Activated CD4-positive, CD25-positive, alpha-beta regulatory T cell (primary cell): ENCODE measurements at places on chromosomes 1 and 21.

- DNase-seq = no peak
Measured at GRCh38 chr1:24641646-24642151, 1.4 kb upstream of the SRRM1 start.

DNA sequence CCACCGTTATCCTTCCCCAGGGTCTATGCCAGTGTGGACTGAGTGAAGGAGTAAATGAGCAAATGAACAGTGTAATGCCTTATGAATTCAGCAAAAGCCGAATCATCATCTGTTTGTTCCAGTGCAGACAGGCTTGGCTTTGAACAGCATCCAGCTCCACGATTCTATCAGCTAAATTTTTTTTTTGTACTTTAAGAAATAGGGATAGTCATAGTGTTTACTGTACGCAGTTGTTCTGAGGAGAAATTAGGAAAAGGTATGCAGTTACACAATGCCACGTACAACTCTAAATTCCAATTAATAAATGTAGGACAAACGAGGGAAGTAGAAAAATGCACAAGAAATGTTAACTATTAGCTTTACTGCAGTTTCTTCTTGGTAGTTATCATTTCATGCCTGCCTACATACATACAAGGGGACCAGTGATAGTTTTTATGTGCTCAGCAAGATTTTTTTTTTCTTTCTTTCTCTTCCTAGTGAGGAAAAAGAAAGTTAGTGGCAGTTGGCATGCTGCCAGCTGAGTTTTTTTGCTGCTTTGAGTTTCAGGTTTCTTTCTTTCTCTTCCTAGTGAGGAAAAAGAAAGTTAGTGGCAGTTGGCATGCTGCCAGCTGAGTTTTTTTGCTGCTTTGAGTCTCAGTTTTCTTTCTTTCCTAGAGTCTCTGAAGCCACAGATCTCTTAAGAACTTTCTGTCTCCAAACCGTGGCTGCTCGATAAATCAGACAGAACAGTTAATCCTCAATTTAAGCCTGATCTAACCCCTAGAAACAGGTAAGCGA lies at the start of gene IFI44L:
IFI44L (plus strand) TSS at position 646 of the 777 bp plus-strand sequence. CDS start 7,468 bp downstream, outside the sequence.
- peak; percentile 47 for DNase-seq

DNA sequence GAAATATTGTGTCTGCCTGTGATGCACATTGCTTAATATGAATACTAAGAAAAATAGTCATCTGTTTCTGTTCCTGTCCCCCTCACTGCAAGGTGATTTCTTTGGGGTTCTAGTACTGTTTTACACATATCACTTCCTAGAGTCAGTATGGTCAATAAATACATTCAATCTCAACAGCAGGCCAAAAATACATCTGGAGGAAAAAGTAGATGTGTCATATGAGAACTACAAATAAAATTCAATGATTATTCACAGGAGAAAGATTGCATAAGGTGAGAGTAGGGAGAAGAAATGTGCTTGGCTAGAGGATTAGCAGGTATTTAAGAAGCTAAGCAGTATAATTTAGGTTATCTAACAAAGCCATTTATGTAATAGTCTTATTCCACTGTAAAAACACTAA lies 45.3 kb upstream of the SAMSN1 start:
- DNase-seq = no peak

DNA sequence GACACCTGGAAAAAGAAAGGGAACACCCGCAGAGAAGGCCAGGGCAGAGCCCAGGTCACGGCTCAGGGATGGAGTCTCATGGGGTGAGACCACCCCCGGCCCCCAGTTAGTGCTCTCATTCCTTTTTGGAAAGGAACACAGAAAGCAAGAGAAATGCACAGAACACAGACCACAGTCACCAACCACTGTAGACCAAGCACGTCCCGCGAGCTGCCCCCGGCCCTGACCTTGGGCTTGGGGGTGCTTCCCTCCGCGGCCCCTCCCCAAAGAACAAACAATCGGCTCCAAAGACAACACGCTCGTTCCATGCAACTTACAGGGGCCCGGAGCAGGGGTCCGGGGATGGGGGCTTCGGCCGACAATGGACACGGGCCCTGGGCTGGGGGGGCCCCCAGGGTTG lies 12.8 kb downstream of the CELF3 start:
- no peak for DNase-seq

- peak; percentile 18 for DNase-seq
Measured at GRCh38 chr1:24586970-24587820, 31.3 kb downstream of the NCMAP start.

GRCh38 chr1:244063498-244063897 lies 12.4 kb downstream of the ZBTB18 start:
- DNase-seq = no peak

- no peak for DNase-seq
Measured at GRCh38 chr1:115440733-115441132, 102.7 kb upstream of the NGF start.

GRCh38 chr1:41734201-41734970 lies 184.3 kb downstream of the HIVEP3 start:
- DNase-seq = no peak

GRCh38 chr1:196531737-196532524 lies 76.3 kb downstream of the KCNT2 start:
- no peak for DNase-seq

DNA sequence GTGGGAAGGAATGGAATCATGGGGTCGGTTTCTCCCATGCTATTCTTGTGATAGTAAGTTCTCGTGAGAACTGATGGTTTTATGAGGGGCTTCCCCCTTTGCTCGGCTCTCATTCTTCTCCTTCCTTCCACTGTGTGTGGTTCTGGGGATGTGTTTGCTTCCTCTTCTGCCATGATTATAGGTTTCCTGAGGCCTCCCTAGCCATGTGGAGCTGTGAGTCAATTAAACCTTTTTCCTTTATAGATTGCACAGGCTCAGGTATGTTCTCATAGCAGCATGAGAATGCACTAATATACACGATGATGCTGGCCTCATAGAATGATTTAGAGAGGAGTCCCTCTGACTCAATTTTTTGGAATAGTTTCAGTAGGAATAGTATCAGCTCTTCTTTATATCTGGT lies 195.4 kb upstream of the IVNS1ABP start:
- DNase-seq = no peak

DNA sequence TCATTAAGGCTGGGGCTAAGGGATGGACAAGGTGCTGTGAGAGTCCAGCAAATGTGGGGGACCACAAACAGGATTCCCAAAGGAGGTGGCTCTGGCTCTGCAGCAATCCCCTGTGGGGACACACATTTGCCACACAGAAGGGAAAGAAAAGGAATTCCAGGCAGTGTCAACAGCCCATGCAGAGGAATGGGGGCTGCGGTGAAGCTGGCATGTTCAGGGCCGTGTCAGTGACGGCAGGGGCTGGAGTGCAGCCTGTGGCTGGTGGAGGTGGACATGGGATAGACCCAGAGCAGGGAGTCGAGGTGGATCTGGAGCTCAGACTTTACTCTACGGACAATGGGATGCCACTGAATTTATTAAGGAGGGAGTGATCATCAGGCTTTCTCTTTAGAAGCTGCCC lies 183.2 kb downstream of the TRABD2B start:
- DNase-seq = no peak

GRCh38 chr1:109615879-109616278 lies 3.5 kb downstream of the GNAT2 start:
- no peak for DNase-seq

GRCh38 chr1:161740921-161741320 lies 8.7 kb upstream of the DUSP12 start:
- no peak for DNase-seq

- DNase-seq = peak; percentile 81
Measured at GRCh38 chr1:206583707-206584648, 28.3 kb downstream of the EIF2D start.

DNA sequence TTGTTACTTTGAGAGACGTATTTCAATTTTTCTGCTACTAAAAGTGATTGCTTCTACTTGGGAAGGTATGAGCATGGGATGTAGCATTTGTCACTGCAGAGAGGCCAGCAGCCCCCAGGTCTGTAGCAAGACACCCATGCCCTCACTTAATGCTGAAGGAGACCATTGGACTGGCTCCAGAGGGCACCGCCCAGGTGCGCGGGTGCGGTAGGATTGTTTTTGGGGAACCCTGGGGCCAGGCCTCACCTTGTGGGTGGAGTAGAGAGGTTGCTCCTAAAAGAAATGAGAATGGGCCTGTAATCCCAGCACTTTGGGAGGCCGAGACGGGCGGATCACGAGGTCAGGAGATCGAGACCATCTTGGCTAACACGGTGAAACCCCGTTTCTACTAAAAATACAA lies 30.6 kb upstream of the IFNGR2 start:
- no peak for DNase-seq

GRCh38 chr1:153324912-153325311 lies 12.2 kb upstream of the PGLYRP3 start:
- no peak for DNase-seq

DNA sequence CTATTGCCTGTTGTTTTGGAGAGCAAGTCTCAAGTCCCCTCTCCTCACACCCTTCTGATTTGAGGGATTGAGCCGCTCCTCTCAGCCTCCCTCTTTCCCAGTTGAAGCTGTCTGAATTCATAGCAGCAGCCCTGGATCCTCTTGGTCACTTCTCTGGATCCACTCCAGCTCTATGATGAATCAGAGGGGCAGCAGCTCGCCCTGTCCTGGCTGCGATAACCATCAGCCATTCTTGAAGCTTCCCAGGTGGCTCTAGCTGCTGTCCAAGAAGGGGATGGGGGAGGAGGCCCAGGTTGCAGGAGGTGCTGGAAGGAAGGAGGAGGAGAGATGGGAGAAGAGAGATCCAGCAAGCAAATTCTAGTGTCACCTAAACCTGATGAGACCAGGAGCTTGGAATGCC lies 31.3 kb downstream of the WNT4 start:
- no peak for DNase-seq

- peak; percentile 55 for DNase-seq
Measured at GRCh38 chr1:26408604-26409003, 2.0 kb upstream of the LIN28A start.

- DNase-seq = no peak
Measured at GRCh38 chr1:158654571-158654970, 31.9 kb downstream of the SPTA1 start.

GRCh38 chr1:20511518-20512428 lies 3.8 kb upstream of the MUL1 start:
- no peak for DNase-seq

DNA sequence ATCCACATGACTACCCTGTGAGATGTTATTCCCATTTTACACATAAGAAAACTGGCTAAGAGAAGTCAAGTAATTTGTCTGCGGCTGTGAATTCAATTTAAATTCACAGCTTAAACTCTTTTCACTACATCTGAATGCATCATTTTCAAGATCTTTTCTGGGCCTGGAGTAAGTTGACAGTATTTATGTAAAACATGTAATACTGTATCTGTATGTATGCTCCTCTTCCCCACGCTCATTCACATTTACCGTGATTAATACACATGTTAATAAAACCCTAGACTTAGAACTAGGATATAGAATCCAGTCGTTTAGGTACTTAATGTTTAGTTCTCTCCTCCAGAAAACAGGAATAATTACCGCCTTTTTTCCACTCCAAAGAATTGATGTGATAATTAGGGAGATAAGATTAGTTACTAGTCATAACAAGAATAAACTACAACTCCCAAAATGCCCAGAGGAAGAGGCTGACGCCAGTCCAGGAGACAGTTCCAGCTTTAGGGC lies 442 bp upstream of the PPP1R12B start:
- no peak for DNase-seq

GRCh38 chr1:214623430-214623829 lies 20.4 kb downstream of the CENPF start:
- DNase-seq = no peak

GRCh38 chr21:46003575-46004007 lies 22.0 kb downstream of the COL6A1 start:
- no peak for DNase-seq

GRCh38 chr1:174626031-174627025 lies 178.6 kb downstream of the GPR52 start:
- no peak for DNase-seq

- DNase-seq = no peak
Measured at GRCh38 chr21:46421191-46421750, 37.4 kb upstream of the DIP2A start.

- DNase-seq = no peak
Measured at GRCh38 chr1:209106237-209106741, 477.2 kb upstream of the CAMK1G start.

DNA sequence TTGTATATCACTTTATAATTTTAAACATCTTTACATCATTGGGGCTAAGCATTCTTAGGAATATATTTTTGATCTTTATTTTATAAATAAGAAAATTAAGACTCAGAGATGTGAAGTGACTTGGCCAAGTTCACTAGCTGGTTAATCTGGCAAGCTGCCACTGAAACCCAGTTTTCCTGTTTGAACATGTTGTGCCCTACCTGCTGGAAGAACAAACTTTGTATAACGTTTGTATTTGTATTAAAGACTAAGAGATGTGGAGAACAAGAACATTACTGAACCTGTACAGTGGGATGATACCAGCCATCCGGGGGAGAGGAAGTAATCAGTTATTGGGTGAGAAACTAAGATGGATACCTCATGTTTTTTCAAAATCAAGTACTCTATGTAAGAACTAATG lies 77.2 kb upstream of the SIPA1L2 start:
- DNase-seq = no peak

DNA sequence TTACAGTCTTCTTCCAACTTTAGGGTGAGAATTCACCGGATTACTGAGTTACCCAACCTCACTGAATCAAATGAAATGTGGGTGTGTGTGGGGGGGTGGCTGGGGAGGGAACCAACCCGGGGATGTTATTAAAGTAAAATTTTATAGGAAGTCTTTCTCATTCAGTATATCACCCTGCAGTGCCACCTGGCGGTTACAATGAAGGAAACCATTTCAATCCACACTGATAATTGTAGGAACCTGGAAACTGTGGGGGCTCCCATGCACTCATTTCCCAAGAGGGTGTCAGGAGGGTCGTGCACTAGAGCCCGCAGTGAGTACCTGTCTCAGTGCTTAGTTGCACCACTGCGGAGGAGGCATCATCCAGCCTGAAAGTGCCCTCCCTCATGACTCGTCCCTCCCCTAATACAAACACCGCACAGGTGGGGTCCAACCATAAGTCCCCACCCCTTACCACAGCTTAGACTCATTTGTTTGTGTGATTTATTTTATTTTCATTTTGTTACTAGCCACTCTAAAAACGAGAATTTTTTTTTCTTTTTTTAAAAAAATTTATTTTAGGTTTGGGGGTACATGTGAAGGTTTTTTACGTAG lies 29.1 kb upstream of the IGSF5 start:
- DNase-seq = peak; percentile 11

- no peak for DNase-seq
Measured at GRCh38 chr1:14778541-14778897, 180.0 kb downstream of the KAZN start.

DNA sequence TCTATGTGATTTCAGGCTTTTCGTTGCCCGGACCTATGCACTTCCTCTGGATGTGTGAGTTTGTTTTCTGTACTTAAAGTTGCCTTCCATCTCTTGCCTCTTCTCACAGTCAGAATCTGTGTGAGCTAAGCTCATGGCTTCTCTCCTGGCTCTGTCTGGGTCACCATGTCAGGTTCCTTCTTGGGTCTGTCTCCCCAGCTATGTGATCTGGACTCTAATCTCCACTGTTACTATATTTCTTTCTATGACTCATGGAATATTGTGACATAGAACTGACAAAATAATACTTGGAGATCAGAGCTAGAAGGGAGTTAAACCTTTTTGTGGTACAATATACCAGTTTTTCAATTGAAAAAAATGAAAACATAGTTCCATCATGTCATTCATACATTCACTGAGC lies 172.7 kb upstream of the FGGY start:
- no peak for DNase-seq
